ENCODE measurements at places on chromosomes 16 and 17.

DNA sequence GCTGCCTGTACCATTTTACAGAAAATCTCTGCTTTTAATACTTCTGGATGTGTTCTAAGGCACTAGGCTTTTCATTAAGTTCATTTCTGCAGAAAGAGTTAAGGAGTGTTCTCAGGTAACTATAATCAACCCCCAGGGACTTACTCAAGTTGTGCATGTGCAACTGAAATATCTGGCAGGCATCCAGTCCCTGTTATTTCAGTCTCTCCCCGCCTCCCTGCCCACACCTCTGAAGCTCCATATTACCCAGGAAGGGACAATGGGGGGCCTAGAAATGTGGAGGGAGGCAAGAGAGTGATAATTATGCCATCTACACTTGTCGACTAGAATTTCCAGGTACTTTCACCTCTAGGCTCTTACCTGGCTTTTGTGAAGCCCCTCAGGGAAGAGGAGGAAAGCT lies 432.2 kb downstream of the MAF start:
- no peak for DNase-seq

DNA sequence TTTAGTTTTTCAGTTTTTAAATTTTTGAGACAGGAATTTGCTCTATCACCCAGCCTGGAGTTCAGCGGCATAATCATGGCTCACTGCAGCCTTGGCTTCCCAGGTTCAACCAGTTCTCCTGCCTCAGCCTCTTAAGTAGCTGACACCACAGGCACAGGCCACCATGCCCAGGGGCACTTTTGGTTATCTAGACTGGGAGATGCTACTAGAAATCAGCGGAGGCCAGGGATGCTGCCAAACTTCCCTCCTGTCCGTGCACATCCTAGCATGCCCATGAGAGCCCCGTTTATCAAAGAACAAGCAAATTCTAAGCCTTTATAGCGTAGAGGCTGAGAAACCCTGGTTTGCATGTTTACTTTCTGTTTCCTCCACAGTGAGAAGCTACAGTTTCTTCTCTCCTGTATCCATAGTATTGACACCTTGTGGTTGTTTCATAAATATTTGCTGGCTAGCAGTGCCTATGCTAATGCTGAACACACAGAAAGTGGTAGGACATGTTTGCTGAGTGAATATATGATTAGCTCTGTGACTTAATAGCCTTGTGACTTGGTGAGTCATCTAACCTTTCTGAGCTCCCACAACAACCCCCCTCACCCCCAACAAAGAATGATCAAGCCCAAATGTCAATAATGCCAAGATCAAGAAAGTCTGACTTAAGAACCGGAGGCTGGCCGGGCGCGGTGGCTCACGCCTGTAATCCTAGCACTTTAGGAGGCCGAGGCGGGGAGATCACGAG lies 39.2 kb upstream of the MAF start:
- DNase-seq, result no peak

GRCh38 chr16:69014811-69015210 lies 90.6 kb upstream of the HAS3 start:
- DNase-seq, result no peak

DNA sequence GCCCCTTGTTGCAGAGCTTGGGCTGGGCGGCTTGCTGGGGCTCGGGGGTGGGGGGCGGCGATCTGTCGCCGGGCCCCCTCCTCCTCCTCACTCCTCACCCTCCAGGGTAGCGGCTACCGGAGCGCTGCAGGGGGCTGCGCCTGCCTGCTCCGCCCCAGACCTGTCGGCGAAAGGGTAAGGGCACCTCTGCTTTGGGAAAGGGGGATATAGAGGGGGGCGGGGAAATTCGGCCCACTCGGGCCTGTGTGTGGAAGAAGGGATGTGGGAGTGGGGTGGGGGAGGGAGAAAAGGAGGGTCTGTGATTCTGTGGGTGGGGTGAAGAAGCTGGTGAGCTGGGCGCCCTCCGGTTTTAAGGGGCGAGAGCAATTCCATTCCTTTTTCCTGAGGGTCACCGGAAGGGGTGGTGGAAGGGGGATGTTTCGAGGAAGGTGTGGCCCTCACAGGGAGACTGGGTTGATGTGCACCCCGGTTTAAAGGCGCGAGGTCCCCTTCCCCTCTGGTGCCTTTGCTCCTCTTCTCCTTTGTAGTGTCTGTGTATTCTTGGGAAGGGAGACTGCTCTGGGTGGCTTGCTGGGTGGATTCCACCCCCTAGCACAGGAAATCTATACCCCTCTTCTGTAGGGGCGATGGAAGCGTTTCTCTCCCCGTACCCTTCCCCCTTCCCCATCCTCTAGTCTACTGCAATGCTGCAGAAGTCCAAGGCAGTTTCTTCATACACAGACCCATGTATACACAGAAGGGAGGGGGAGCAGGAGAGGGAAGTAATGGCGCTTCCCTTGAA lies 878 bp downstream of the TAOK1 start:
- peak; percentile 43 for DNase-seq

GRCh38 chr16:13234999-13235398 lies 333.6 kb downstream of the SHISA9 start:
- DNase-seq, result no peak

DNA sequence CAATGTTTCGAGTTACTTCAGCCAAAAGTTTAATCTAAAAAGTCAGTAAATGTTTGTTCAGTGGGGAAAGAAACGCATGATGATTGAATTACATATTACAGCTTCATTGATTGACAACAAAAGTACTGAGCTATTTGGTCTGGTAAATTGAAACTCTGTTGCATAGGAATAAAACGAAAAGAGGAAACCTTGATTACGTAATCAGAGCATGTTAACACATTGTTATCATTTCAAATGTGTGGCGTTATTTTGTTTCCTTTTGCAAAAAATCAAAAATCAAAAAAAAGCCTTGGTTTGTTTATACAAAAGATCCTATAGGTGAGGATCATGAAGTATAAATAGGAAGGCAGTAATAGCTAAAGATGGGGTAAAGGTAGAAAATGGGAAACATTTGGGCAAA lies 19.5 kb upstream of the CA10 start:
- DNase-seq, result no peak

DNA sequence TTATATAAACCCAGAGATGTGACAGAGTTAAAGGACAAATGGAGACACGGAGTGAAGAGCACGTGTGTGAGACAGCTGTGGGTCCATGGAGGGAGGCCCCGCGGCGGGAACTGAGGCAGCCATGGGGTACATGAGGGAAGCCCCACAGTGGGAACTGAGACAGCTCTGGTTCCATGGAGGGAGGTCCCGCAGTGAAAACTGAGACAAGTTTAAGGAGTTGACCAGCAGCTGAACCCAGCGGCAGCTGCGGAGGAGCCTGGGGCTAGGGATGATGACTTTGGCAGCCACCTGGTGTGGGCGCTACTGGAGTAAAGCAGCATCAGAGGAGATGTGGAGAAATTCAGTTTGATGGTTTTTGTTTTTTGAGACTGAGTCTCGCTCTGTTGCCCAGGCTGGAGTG lies 185.1 kb downstream of the RPTOR start:
- no peak for DNase-seq

Data from fibroblast of skin of right quadriceps (primary cell).